Erythroblast (primary cell): ENCODE measurements at places on chromosomes 7 and 10.

- no peak for DNase-seq
Observed at GRCh38 chr10:25175527-25176420, 973 bp downstream of the GPR158 start.

DNA sequence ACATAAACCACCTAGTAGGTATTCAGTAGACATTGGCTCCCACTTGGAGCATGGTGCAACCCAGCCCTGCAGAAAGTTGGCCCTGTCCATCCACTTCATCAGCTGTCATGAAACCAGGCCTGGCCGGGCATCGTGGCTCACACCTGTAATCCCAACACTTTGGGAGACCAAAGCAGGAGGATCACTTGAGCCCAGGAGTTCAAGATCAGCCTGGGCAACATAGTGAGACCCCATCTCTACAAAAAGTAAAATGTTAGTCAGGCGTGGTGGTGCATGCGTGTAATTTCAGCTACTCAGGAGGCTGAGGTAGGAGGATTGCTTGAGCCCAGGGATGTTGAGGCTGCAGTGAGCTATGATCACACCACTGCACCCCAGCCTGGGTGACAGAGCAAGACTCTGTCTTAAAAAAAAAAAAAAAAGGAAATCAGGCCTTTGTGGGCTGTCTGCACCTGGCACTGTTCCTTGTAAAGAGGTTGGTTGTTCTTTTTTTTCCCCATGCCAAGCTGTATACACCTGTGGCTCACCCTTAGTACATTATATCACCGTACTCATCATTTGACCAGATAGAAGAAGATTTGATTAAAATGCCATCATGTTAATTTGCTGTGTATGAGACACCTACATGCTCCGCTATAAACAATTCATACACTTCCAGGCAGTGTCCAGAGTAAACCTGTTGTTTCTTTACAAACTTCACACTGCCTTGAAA is 45.4 kb upstream of the GRID1 start:
- no peak for DNase-seq

GRCh38 chr7:100968031-100968430 is 1.3 kb upstream of the MUC12 start:
- DNase-seq, result no peak

GRCh38 chr10:1156616-1156886 is 100.4 kb downstream of the WDR37 start:
- no peak for DNase-seq

DNA sequence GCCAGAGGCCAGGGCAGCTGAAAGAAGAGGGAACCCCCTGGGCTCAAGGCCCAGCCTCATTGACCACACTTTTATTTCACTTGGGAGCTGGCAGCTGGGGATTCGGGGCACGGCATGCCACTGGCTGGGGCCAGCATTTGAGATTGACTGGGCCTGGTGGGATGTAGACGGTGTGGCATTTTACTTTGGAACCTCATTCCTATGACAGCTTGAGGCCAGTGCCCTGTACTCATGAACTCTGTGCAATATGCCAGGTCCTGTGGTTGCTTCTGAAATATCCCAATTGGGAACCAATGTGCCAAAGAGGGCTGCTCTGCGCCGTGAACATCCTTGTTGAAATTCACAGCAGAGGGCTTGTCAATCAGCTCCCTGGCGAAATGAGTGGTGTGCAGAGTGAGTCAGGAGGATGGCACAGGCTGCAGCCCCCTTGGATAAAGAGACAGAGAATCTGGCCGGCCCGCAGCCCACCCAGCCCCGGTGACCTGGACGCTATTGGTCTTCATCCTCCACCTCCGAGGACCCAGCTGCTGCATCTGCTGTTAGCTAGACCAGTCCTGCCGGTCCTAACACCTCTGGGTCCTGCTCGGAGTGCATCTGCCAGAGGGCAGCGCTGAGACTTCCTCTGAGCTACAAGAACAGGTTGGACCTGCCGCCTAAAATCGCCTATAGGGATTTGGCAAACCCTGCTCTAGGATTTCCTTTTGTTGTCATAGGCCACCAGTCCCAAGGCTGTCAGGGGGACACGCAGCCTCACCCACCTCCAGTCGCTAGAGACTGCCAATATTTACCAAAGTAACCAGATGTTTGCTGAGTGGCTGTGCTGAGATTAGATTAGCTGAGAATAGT is 58.0 kb downstream of the PRKAG2 start:
- DNase-seq, result no peak

GRCh38 chr10:31908157-31908556 is 20.5 kb downstream of the ARHGAP12 start:
- no peak for DNase-seq

GRCh38 chr7:85595750-85596178 is 408.9 kb upstream of the SEMA3D start:
- no peak for DNase-seq

GRCh38 chr7:30743371-30744074 is 8.4 kb upstream of the INMT start:
- DNase-seq, result peak; percentile 45
